ENCODE measurements at places on chromosomes 1 and 21.

DNA sequence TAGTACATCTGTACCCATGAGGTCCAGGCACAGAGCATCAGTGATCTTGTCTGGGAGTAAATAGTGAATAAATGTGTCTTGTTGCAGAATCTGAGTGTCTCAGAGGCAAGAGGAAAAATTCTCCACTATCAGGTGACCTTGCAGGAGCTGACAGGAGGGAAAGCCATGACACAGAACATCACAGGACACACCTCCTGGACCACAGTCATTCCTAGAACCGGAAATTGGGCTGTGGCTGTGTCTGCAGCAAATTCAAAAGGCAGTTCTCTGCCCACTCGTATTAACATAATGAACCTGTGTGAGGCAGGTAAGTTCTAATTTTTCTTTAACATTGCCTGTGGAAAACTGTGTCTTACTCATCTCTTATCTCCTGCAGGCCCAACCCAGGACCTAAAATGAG is 43.1 kb downstream of the IL12RB2 start:
- DNase-seq = no peak

GRCh38 chr1:29644812-29645211 is 408.5 kb downstream of the PTPRU start:
- no peak for DNase-seq

DNA sequence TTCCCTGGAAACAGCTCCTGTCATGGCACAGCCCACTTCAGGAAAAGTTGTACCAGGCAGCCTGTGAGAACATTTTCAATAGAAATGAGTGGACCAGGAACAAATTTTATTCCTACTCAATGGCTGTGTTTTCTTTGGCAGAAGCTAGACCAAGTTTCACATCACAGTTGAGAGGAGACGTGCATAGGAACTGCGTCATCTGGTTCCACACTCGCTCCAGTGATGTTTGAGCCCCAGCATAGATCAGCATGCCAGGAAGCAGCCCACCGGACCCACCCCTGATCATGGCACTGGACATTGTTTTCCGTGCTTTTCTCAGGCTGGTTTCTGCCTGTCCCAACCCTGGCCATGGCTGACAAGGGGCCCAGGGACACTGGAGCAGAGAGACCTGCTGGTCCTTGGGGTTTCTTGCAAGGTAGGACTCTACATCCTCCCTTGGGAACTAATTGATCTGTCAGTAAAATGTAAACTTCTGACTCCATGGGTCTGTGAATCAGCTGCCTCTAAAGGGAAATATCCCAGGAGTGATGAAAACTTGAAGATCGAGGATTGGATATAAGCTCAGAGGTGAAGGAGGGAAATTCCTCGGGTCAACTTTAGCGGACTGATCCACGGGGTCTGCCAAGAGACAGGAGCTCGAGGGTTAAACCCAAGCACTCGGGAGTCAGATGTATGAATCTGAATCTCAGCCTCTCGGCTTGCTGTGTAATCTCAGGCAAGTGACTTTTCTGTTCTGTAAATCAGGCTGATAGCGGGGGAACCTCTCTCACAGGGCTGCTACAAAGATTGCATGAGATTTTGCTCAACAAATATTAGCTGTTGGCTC is 35.7 kb downstream of the NEK2 start:
- no peak for DNase-seq

DNA sequence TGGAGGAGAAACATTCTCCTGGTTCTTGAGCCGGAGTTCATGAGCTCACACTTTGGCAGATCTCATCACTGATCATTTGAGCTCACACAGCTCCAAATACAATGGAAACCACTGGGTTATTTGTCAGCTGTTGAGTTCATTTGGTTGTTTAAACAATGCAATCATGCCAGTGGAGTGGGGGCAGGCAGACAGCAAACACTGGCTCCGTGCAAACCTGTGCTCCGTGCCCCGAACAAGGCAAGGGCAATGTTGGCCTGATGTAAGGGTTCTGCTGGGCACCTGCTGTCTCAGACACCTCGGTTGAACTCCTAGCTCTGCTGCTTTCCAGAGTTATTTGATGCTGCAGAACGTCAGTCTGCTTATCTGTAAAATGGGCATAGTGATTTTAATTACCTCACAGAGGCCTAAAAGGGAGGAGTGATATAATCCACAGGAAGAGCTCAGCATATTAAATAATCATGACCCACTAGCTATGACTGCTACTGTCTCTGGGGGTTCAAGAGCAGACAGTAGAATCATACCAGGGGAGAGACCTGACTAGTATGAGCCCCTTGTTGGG is 20.0 kb upstream of the CLIC6 start:
- DNase-seq = no peak

GRCh38 chr1:60078182-60078581 is 4.6 kb upstream of the C1orf87 start:
- DNase-seq = no peak

DNA sequence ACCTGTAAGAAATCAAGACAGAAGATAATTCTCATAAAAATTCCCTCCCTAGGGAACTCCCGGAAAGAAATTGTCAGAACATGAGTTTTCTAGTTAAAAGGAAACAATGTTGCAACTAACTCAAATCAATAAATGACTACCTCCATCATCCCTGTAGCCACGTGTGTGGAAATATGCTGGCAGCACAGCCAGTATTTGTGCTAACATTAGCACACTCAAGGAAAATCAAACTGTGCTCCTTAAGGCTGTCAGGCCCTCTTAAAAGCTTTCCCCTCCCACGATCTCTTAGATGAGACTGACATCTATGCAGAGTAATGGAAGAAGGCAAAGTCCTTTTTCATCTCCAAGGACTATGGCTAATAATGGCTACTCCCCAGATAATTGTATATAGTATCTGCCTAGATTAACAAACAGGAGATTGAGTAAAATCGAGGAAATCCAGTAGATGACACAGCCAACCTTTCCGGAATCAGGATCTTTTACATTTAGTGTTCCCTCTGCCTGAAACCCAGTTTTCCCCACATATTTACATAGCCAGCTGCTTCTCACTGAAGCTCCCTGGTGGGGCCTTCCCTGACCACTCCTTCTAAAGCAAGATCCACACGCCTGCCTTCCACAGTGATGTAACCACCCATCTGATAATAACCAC is 50.9 kb upstream of the NR5A2 start:
- DNase-seq = no peak

DNA sequence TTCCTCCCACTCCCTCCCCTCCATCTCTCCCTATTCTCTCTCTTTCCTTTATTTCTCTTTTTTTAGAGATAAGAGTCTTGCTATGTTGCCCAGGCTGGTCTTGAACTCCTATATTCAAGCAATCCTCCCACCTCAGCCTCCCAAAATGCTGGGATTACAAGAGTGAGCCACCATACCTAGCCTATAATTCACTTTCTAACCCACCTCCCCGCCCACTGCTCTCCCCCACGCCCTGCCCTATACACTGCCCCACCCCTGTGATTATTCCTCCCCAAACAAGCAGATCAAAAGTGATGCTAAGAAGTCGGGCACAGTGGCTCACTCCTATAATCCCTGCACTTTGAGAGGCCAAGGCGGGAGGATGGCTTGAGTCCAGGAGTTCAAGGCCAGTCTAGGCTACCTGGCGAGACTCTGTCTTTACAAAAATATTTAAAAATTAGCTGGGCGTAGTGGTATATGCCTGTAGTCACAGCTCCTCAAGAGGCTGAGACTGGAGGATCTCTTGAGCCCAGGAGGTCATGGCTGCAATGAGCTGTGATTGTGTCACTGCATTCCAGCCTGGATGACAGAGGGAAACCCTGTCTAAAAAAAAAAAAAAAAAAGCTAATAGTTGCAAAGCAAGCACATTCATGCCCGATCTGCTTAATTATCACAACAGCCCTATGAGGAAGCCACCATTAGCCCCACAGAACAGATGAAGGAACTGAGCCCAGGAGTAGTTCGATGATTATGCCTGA is 12.8 kb upstream of the E2F2 start:
- DNase-seq = no peak

GRCh38 chr1:42176902-42177519 is 12.5 kb upstream of the GUCA2A start:
- DNase-seq = no peak

DNA sequence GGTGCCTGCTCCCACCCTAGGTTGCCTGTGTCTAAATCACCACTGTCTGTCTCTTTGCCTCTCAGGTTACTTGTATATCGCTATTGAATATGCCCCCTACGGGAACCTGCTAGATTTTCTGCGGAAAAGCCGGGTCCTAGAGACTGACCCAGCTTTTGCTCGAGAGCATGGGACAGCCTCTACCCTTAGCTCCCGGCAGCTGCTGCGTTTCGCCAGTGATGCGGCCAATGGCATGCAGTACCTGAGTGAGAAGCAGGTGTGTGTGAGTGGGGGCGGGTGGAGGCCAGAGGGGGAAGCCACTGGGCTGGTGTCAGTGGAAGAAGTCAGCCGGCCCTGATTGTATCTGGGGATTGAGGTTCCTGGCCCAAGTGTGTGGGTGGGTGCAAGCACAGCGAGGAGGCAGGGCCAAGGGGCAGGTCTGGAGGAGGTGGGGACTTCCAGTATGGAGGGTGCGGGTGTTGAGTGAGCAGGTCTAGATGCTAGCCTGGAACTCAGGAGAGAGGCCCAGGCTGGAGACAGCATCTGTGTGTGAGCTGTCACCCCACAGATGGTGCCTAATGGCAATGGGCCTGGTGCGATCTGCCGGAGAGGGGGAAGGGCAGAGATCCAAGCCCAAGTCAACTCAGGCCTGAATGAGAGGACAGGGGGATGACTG is 17.2 kb downstream of the TIE1 start:
- no peak for DNase-seq

GRCh38 chr1:183764981-183765380 is 39.9 kb upstream of the RGL1 start:
- no peak for DNase-seq

GRCh38 chr1:53662169-53662568 is 76.8 kb downstream of the GLIS1 start:
- no peak for DNase-seq

GRCh38 chr1:153190373-153190772 is 12.9 kb upstream of the LELP1 start:
- DNase-seq = no peak

DNA sequence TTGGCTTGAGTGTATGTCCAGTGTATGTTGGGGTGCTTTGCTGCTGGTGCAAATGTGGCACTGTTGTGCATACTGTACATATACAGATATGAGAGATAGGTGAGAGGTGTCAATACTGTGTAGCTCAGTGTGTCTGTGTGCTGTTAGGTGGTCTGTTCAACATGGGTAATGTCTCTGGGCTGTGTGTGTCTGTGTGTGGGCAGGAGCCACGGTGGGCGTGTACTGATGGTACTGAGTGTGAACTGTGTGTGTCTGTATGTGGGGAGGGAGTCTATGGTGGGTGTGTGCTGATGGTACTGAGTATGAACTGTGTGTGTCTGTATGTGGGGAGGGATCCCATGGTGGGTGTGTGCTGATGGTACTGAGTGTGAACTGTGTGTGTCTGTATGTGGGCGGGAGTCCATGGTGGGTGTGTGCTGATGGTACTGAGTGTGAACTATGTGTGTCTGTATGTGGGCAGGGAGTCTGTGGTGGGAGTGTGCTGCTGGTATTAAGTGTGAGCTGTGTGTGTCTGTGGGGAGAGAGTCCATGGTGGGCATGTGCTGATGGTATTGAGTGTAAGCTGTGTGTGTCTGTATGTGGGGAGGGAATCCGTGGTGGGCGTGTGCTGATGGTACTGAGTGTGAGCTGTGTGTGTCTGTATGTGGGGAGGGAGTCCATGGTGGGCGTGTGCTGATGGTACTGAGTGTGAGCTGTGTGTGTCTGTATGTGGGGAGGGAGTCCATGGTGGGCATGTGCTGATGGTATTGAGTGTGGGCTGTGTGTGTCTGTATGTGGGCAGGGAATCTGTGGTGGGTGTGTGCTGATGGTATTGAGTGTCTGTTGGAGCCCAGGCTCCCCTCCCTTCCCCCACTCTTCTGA is 32.2 kb upstream of the FOXO6 start:
- DNase-seq = no peak

DNA sequence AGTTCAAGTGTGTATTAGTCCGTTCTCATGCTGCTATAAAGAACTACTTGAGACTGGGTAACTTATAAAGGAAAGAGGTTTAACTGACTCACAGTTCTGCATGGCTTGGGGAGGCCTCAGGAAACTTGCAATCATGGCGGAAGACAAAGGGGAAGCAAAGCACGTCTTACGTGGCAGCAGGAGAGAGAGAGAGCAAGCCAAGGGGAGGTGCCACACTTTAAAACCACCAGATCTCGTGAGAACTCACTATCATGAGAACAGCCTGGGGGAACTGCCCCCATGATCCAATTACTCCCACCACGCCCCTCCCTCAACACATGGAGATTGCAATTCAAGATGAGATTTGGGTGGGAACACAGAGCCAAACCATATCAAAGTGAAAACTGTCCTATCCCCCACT is 4.1 kb upstream of the MIS18A start:
- DNase-seq = no peak

DNA sequence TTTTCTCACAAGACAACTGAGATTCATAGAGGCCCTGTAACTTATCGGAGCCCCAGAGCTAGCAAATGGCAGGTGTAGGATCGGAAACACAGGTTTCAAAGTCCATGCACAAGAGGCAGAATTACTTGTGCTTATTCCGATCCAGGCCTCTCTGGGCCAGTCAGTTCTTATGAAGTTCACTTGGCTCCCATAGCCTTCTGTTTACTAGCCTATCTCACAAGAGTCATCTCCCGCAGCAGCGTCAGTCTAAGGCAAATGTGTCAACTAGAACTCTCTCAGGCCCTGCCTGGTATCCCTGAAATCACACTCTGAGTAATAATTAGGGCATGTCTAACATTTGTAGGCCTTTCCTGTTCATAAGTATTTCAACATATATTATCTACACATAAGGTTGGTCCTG is 43.3 kb downstream of the PHC2 start:
- DNase-seq = no peak

- DNase-seq = peak; percentile 43
Observed at GRCh38 chr1:52424813-52425212, 20.4 kb downstream of the PRPF38A start.

GRCh38 chr1:76035053-76035452 is 39.5 kb upstream of the ST6GALNAC3 start:
- no peak for DNase-seq

GRCh38 chr1:107132780-107133179 is 8.1 kb upstream of the NTNG1 start:
- DNase-seq = no peak

- no peak for DNase-seq
Observed at GRCh38 chr1:184716158-184716557, 38.5 kb downstream of the EDEM3 start.

GRCh38 chr1:8821084-8821483 is 3.6 kb upstream of the RERE start:
- DNase-seq = no peak

Data from GF-D8 (cell line).